ENCODE measurements at places on chromosomes 16 and 17.

GRCh38 chr17:79577485-79578187, 33.2 kb downstream of the RBFOX3 start:
- DNase-seq = no peak

DNA sequence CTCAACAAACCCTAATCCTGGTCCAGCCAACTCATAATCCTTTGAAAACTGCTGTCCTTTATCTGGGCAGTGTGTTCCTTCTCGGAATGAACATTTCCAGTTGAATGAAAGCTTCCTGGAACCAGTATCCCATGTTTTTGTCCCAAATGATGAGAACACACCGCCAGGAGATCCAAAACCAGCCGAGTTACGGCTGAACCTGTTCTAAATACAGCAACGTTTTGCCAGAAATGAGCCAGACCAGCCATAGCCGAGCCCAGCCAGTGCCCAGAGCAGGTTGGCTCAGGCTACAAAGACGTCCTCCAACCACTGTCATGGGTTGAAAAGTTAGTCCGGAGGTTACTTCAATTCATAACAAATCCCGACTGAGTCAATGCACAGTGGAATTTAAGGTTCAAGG, 67.6 kb upstream of the FOXF1 start:
- no peak for DNase-seq

GRCh38 chr16:554640-555365, 5.4 kb upstream of the PRR35 start:
- no peak for DNase-seq

DNA sequence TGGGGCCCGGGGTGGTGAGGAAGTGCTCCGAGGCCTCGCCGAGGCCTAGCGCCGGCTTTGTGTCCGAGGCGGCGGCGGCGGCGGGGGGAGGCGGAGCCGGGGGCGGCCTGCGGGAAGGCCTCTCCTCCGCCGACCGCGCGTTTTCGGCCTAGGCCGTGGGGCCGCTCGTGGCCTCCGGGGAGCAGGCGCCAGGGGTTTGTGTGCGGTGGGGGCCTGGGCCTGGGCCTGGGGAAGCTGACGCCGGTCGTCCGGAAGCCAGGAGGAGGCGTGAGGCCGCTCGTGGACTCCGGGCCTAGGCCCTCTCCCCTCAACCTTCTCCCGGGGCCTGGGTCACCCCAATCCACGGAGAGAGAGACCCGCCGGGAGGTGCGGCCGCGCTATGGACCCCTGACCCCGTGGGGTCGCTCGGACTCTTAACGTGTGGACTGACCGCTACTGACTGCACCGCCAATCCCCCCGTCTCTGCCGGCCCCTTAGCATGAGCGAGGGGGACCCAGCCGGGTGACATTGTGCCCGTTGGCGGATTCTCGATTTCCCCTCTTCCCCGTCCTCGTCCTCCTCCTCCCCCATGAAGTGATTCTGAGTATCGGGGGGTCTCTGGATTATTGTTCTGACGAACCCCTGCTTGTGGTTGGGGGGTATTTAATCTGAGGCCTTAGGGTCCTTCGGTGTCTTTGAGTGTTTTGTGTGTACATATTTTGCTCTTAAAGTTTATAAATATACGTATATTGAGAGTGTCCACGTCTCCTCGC, 660 bp downstream of the RBBP6 start:
- no peak for DNase-seq

DNA sequence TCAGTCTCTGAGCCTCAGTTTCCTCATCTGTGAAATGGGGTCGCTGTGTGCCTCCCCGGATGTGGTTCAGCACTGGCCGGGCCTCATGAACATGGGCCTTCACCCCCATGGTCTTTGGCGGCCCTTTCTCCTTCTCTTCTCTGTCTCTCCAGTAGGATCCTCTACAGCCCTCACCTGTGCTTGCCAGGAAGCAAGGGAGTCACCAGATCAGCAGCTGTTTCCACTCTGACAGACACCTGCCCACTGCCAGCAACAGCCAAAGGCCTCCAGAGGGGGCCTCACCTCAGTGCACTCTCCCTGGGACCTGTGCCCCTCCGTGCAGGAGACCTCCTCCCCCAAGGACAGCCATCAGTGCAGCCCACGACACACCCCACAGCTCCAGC, 89.4 kb downstream of the C16orf78 start:
- DNase-seq = no peak

DNA sequence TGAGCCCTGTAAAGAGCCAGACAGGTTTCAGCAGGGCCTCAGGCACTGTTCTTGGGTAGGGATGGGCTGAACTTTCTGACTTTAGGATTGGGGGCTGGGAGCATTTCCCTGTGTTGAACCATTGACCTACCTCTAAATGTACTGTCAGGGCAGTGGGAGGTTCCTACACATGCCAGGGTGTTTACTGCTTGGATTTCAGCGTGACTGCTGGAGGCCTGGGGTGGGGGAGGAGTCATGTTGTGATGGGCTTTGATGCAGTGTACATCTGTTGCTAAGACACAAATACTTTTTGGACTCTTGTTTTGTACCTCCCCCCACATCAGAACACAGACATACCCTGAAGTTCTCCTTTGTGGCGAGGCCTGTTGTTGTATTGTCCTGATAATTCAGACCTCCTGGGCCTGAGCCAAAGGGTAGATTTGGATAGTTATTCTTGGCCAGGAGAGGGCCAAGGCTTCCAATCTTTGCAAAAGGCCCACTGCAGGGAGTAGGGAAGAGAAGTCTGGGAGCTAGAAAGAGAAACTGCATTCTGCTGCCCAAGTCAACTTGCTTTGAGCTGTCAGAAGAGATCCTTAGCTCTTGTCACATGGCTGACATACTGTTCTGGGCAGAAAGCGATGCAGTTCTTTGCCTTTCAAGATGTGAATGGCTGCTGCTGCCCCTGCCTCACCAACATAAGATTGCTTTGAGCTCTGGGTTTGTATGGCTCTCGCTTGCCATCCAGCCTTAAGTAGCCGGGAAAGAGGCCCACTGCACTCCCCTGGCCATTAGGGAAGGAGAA, 3.7 kb downstream of the NFE2L1 start:
- DNase-seq = no peak

GRCh38 chr17:34133350-34133749, 121.7 kb upstream of the CCL2 start:
- DNase-seq = no peak

GRCh38 chr16:12479751-12480150, 323.9 kb downstream of the CPPED1 start:
- no peak for DNase-seq

GRCh38 chr16:4529085-4530060, 9.2 kb downstream of the CDIP1 start:
- DNase-seq = no peak

- no peak for DNase-seq
Observed at GRCh38 chr17:59760160-59760559, 52.7 kb downstream of the VMP1 start.

Data from omental fat pad (tissue), 4 donors.